DMS79 (cell line): ENCODE measurements at places on chromosomes 11 and 22.

GRCh38 chr22:49551897-49552614 lies 275.6 kb downstream of the BRD1 start:
- no peak for DNase-seq

- peak; percentile 47 for DNase-seq
These were observed 833 bp downstream of the NHERF4 start for GRCh38 chr11:119185981-119186634.

- DNase-seq: no peak
These were observed 1104.8 kb downstream of the DLG2 start for GRCh38 chr11:84522331-84522730.

- DNase-seq: no peak
These were observed 12.2 kb downstream of the BDNF start for GRCh38 chr11:27688076-27688475.

GRCh38 chr11:8138526-8138925 lies 30.3 kb downstream of the RIC3 start:
- DNase-seq: no peak

DNA sequence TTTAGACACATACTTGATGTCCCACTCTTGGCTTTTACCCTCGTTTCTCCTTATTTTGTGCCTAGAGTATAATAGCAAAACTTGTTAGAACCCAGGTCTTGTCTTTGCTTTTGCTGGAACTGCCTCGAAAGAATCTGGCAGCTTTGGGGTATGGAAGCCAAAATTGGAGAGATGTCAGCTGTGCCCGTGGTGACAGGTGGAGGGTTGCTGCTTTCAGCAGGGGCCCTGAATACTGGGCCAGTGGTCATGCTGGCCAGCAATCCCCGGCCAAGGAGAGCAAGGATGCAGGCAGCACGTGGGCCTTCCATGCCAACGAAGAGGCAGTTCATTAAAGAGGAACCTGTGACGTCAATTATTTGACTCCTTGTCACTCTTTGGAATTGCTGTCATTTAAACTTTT lies 181.1 kb downstream of the HIPK3 start:
- DNase-seq: no peak

GRCh38 chr11:2699185-2699530 lies 636 bp downstream of the KCNQ1OT1 start:
- DNase-seq: no peak

- no peak for DNase-seq
These were observed 6.0 kb downstream of the PKNOX2 start for GRCh38 chr11:125170510-125171031.

DNA sequence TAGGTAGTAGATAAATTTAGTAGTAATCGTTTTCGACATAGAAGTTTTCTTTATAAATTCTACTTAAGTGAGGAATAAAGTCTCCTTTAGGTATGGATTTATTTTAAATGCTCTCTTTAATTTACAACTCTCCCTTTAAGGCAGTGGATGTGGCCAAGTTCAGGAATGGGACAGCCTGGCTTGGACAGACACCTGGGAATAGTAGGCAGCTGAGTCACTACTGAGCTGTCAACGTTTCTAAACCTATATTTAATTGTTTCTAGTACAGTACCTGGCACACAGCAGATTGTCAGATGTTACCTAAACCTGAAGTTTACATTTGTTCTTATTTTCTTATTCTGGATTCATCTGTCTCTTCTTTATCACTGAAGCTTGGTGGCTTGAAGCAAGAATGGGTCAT lies 85.1 kb downstream of the DEPDC5 start:
- no peak for DNase-seq

DNA sequence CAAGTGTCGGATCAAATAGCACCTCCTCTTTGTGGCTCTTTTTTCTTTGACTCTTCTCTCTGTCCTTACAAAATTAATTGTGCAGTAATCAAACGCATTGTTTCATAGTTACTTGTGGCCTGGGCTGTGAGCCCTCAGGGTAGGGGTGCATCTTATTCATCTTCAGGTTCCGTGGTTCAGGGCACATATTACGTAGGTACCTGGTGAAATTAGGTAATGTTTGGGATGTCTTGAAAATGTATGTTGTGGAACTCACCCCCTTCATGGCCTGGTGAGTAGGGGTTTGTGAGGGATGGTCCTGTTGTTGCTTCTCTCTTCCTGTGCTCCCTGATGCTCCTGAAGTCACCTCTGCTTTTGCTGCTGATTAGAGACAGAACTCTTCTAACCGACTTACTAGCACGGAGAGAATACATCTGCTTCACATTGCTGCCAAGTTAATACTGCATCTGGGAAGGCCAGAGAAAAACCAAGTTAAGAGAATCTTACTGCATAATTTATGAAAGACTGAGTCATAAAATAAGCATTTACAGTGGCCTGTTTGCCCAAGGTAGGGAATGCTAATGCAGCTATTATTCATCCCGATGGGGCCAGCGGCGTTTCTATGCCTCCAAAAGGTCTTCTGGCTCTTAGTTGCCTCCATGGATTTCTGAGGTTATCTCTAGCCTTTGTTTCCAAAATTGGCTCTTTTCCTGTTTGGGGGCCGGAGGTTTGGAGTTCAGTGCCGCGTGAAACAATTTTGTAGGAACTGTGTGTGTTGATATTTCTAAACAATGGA lies 66.9 kb downstream of the TBC1D22A start:
- DNase-seq: no peak

DNA sequence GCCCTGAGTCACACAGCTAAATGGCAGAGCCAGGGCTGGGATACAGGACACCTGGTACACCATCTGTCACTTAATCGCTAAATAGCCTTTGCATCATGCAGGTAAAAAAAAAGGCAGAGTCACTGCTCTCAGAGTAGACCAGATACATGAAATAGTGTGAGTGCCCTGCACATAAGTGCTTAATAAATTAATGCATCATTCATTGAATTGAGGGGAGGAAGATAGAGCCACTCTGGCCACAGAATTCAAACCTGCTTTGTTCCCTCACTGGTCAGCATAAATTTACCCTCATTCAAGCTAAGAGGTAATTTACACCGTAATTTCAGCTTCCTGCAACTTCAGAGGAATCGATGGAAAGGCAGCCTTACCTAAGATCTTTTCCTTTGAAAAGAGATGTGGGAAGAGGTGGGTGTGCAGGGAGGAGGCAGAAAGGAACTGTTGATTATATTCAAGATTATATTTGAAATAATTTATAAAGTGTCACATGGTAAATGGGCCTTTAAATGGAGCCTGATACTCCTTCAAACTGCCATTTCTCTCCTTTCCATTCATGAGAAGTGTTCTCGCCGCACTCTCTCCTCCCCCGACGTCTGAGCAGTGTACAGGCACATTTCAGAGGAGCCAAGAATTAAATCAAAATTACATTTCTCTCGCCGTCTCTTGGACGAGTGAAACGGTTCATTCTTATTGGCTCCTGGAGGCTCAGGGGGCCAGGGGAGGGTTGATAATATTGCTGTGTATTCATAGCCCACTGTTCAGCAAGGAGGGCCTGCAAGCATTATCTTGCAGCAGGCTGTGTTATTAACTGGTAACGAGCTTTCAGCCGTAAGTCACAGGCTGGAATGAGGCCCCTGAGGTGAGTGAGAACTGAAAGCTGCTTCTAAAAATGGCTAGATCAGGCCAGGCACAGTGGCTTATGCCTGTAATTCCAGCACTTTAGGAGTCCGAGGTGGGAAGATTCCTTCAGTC lies 52.2 kb upstream of the HMGXB4 start:
- DNase-seq: no peak

GRCh38 chr11:44884056-44884455 lies 66.6 kb downstream of the TP53I11 start:
- no peak for DNase-seq

- no peak for DNase-seq
These were observed 151.0 kb upstream of the B3GAT1 start for GRCh38 chr11:134562941-134563471.

GRCh38 chr11:2325719-2326118 lies 23.9 kb downstream of the TSPAN32 start:
- DNase-seq: no peak

DNA sequence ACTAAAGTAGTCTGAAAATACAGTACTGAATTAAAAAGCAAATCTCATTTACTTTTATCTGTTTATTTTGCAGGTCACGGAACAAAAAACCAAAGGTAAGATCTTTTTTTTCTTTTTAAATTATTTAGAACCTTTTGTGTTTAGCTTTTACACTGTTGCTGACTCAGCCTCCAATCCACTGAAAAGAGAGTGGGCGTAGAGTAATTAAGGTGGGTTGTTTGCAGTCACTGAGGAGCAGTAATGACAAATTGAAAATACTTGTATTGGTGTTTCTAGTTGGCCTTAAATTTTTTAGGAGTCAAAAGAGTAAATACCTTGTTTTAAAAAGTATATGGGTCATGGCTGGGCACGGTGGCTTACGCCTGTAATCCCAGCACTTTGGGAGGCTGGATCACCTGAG lies 73.4 kb downstream of the TNRC6B start:
- no peak for DNase-seq

- no peak for DNase-seq
These were observed 499 bp downstream of the LRRC56 start for GRCh38 chr11:537622-538430.

DNA sequence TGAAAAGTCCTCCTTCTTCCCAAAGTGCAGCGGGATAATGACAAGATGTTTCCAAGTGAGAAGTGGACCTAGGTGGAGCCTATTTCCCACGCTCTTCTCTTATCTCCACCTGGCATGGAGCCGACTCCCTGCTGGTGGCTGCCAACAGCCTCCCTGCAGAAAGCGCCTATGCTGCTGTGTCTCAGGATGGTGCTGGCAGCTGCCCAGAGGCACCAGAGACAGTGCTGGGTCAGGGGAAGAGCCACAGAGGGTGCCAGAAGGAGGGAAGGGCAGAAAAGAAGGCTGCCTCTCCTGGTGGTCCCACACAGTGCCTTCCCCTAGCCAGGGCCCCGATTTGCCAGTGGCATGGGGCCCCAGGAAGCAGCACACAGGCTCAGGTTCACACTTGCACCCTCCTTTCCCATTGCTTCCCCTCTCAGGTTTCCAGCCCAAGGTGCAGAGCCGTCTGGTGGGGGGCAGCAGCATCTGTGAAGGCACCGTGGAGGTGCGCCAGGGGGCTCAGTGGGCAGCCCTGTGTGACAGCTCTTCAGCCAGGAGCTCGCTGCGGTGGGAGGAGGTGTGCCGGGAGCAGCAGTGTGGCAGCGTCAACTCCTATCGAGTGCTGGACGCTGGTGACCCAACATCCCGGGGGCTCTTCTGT lies 19.0 kb downstream of the CD5 start:
- DNase-seq: no peak

DNA sequence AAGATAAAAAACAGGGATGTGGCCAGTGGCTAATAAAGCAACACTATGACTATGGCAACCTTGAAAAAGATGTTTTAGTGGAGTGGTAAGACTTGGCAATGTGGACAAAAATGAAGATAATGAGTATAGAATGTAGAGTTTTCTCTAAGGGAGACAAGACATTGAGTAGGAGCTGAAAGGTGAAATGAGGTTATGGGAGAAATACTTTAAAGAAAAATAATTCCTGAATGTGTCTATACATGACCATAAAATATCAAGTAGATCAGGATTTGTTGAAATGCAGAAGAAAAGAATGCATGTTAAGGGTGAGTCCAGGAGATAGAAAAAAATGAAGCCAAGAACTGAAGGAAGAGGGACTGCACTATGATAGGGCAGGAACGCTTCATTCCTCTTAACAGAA lies 101.6 kb upstream of the CARD18 start:
- no peak for DNase-seq

DNA sequence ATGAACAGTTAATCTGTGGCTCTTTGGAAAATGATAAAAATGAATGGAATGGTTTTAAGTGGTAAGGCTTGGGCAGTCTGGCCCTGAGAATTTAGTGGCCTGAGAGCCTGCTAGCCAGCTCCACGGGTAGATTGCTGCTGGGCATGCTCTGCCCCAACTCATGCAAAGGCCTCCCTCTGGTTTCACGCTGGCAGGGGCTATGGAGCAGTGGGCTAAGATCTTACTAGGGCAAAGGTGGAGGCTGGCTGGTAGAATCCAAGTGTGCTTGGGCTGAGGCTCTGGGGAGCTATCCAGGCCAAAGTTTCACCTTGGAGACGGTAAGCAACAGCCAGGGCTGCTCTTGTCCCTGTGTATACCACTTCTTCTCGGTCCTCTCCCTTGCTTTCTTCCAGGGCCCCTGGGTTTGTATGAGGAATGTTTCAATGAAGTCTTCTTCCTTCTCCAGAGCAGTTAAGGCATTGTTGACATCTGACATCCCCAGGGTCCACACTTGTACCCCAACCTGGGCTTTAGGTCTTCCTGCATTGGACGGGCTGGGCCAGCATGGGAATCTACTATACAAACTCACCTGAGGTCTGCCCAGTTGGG lies 27.4 kb downstream of the UBE2L3 start:
- no peak for DNase-seq

GRCh38 chr11:113351068-113351450 lies 36.5 kb upstream of the ANKK1 start:
- no peak for DNase-seq

DNA sequence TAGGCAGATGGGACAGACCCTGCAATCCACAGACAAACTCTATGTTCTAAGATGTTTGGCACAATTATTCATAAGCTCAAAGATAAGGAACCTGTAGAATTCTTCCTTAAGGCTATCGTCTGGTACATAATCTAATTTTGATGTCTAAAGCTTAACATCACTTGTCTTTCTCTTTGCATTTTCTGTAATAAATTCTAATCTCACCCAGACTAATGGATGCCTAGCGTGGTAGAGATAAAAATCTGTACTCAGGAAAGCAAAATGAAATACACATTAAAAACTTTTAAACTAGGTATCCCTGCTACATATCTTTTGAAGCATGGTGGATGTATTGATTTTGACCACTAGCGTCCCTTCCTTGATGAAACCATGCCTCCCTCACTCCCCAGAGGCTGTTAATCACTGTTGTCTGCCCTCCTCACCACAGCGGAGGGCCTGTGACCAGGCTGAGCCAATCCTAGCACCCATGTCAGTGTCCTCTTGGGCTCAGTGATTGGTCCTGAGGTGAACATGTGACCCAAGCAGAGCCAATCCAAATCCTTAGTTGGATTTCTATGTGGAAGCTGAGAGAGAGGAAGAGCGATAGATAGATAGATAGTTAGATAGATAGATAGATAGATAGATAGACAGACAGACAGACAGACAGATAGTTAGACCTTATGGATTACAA lies 82.2 kb upstream of the GRK3 start:
- DNase-seq: no peak

DNA sequence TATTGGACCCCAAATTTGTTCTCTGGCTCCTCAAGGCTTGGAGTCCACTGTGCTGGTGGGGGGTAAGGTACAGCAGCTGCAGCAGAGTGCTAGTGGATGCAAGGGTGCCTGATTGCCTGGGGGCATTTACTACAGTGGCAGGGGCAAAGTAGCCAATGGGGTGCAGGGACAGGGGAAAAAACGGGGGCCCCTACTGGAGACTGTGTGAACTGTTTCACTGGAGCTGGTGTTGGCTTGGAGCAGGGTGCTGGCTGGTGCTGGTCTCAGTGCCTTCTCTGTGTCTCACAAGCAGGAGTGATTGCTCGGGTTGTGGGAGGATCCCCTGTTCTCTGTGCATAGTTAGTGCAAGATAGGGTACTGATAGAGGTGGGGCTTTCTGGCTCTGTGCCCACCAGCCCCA lies 935.9 kb downstream of the JRKL start:
- DNase-seq: no peak

GRCh38 chr11:79025097-79025496 lies 415.7 kb downstream of the TENM4 start:
- DNase-seq: no peak
